ENCODE measurements at places on chromosomes 7 and 10. TPM values are rescaled to one million over a fixed set of nuclear protein-coding genes. Genes with fewer than 3 reads are reported as not detected.

PILRA gene
- polyA plus RNA-seq: 1.8 TPM

ASB13 gene
- 9.9 TPM for polyA plus RNA-seq

EIF5AL1 gene
- 0.61 TPM for polyA plus RNA-seq

HOXA4 gene
- polyA plus RNA-seq: 0.50 TPM

DNA sequence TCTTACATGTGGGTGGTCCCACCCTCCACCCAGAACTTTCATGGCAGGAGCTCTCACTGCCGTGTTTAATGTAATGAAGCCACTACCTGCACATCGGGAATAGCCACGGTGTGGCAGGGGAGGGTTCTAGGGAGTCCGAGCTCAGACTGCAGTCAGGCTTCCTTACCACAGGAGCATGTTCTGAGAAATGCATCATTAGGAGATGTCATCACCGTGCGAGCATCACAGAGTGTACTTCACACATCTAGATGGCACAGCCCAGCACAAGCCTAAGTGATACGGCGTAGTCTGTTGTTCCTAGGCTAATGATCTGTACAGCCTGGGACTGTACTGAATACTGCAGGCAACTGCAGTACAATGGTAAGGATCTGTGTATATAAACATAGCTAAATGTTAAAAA is 153.0 kb upstream of the LANCL2 start:
- no peak for DNase-seq

- DNase-seq: no peak
Measured at GRCh38 chr10:28180654-28181053, 122.2 kb downstream of the MPP7 start.

DNA sequence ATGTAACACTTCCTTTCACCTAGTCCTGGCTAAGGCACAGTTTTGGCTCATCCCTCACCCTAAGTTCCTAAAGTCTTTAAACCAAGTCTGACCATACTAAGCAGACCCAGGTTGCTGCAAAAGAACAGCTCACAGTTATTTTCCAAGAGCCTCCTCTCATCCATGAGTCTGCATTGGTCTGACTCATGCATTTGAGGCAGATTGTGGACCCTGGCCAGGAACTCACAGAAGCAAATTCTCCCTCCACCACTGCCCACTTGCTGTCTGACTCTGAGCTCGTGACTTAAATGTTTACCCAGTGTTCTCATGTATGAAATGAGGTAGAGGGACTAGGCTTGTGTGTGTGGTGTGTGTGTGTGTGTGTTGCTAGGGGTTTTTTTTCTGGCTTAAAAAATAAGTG is 1272.8 kb downstream of the TYW1 start:
- DNase-seq: no peak

- DNase-seq: no peak
Measured at GRCh38 chr7:28157831-28158416, 22.7 kb downstream of the JAZF1 start.

DNA sequence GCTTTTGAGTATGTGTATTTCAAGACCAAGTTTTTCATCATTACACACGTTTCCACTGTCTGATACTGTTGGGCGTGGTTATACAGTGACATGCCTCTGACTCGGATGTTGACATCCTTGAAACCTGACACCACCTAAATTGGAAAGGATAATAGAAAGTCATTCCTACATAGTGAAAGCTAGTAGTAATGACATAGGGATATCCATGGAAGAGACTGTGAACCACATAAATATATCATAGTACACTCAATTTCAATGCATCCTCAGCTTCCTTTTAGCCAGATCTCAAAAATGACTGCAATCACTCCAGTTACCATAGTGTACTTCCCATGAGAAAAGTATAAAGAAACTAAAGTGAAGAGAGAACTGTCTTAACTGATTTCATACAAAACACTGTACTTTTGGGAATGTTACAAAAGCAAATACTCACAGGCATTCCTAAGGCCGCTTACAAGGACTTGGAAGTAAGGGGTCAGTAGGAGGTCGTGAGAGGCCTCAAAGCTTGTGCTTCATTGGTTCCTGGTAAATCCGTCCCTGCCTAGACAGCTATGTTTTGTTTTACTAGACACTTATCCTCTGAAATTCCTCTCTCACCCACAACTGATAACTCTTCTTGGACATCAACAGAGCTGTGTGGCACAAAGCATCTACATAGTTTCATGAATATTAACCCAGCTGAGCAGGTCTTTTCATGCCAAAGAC is 71.8 kb upstream of the VWDE start:
- no peak for DNase-seq

DNA sequence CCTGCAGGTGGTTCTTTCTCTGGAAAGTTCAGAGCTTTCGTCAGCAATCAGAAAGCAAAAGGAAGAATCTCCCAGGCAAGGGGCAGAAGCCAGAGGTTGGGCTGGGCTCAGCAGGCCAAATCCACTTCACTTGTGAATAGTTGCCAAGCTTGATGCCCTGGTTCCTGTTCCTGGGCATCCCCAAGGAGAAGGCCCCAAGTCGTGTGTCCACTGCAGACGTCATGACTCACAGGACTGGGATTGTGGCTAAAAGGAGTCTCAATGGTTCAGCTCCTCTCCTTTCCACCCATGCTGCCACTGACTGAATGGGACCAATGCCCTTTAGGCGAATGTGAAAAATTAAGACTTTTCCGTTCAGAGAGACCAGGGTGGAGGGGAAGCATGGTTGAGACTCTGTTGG is 38.6 kb upstream of the TRIM8 start:
- DNase-seq: no peak

DNA sequence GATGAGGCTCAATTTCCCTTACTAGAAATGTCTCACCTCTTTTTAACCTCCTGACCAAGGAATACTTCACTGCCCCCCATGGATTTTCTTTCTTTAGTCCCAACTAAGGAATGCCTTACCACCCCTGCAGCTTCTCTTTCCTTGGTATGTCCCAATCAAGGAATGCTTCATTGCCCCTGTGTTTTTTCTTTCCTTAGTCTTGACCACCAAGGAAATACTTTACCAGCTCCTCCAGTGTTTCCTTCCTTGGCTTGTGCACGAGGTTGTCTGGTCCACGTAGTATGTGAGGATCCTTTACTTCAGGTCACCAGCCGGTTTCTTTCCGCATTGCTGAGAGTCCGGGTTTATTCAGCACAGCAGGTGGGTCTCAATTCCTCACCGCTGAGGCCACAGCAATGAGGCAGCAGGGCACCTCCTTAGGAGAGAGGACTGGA is 59.3 kb downstream of the CYP2C9 start:
- DNase-seq: no peak

DNA sequence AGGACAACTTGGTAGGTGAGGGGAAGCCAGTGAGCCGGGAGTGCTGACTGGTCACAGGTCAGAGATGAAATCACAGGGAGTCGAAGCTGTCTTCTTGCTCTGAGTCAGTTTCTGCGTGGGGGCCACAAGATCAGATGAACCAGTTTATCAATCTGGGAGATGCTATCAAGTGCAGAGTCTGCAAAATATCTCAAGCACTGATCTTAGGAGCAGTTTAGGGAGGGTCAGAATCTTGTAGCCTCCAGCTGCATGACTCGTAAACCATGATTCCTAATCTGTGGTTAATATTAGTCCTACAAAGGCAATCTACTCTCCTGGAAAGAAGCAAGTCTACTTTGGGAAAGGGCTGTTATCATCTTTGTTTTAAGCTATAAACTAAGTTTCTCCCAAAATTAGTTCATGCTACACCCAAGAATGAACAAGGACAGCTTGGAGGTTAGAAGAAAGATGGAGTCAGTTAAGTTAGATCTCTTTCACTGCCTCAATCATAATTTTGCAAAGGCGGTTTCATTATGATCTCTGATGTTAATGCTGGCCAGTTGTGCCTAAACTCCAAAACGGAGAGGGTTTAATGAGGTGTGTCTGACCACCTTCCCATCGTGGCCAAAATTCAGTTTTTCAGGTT is 8.4 kb upstream of the LMOD2 start:
- DNase-seq: no peak

- DNase-seq: no peak
Measured at GRCh38 chr10:85611093-85611740, 755.4 kb downstream of the GRID1 start.

Data from heart left ventricle (tissue), 16 donors.